ENCODE measurements at places on chromosomes 16 and 17.

GRCh38 chr16:25219070-25219737, 2.5 kb downstream of the AQP8 start:
- DNase-seq: no peak

GRCh38 chr16:50616883-50617645, 64.0 kb downstream of the SNX20 start:
- DNase-seq: no peak

DNA sequence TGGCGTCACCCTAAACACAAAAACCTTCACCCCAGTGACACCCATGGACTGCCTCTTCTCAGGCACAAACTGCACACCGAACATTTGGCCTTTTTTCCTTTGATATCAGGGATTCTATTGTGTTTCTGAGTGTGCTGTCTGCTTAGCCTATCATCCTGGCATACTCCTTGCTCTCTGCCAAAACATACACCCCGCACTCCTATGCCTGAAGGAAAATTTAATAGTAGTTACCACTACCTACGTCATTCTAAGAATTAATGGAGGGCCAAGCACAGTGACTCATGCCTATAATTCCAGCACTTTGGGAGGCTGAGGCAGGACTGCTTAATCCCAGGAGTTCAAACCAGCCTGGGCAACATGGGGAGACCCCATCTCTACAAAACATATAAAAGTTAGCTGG, 19.9 kb upstream of the SLFN13 start:
- no peak for DNase-seq

DNA sequence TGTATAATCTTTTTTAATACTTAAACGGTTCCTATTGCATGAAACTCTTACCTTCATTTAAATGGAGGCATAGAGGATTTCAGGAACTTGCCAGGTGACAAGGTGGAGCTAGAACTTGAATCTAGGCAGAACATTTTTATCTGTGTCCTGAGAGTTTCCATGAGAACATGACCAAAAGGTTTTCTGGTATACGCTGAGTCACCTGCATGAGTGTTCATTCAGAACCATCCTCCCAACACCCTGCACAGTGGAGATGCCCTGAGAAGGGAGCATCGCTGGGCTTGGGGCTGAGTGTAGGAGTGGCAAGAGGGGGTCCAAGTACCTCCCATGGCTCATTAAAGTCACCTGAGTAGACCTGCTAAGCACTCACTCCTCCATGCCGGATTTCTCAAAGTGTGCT, 169.7 kb upstream of the CACNG5 start:
- no peak for DNase-seq

GRCh38 chr16:21336231-21336630, 58.1 kb upstream of the CRYM start:
- no peak for DNase-seq

DNA sequence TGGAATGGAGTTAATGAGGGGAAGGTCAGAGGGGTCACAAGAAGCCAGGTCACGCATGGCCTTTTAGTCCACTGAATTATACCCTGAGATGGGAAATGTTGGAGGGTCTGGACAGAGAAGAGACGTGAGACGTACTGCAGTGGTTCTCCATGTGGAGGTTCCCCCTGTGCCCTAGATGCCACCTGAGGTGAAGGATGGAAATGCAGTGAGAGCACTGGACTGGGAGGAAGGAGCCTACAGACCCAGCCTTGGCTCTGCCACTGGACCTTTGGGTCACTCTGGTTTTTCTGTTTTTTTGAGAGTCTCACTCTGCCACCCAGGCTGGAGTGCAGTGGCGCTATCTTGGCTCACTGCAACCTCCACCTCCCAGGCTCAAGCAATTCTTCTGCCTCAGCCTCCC, 1.8 kb upstream of the PLSCR3 start:
- no peak for DNase-seq

GRCh38 chr16:66231452-66232160, 134.9 kb upstream of the CDH5 start:
- no peak for DNase-seq

DNA sequence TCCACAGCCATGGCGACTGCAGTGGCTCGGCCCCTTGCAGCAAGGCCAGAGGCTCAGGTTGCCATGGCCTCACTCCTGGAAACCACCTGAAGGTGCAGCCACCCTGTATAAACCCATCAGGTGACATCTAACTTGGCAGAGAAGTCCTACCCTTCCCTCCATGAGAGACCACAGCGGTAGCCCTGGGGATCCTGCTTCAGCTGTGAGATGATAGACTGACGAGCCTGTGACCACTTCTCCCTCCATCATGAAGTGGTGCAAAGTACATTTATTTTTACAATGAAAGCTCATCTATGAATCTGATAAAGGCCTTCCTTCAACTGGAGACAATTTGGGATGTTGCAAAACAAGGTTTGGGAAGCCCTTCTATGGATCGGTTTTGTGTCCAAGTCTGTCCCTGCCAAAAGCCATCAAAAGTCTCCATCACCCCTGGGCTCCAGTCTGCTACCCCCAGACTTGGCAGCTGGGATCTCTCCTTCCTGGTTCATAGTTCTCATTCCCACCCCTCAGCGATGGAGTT, 1.8 kb downstream of the ZACN start:
- DNase-seq: no peak

GRCh38 chr16:11058832-11059231, 114.5 kb downstream of the CLEC16A start:
- no peak for DNase-seq

DNA sequence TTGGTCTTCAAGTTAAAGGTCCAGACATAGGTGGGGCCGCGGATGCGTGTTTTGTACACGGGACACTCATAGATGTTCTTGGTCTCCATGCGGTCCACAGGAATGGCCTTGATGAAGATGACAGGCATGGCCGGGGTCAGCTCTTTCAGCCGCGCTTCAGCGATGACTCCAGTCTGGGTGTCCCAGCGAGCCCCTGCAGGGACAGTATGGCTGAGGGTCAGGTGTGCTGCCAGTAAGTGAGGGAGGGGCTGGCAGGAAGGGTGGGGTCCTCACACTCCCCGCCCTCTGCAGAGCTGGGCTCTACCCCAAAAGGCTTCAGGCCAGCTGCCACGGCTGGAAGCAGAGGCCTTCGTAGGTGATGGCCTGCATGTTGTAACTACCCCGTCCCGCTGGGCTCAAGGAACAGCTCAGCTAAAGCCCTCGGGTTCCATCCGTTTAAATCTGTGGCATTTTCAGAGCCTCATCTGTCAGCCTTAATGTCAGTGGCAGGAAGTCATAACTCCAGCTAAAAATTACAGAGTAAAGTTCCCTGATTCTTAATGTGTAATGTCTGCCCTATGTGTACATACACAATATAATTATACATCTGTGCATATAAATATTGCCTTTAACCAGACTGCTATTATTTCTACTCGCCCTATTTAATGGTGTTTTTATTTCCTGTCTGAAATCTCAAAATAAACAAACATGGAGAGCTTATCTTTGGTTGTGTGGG, 45.7 kb downstream of the PGS1 start:
- DNase-seq: no peak

DNA sequence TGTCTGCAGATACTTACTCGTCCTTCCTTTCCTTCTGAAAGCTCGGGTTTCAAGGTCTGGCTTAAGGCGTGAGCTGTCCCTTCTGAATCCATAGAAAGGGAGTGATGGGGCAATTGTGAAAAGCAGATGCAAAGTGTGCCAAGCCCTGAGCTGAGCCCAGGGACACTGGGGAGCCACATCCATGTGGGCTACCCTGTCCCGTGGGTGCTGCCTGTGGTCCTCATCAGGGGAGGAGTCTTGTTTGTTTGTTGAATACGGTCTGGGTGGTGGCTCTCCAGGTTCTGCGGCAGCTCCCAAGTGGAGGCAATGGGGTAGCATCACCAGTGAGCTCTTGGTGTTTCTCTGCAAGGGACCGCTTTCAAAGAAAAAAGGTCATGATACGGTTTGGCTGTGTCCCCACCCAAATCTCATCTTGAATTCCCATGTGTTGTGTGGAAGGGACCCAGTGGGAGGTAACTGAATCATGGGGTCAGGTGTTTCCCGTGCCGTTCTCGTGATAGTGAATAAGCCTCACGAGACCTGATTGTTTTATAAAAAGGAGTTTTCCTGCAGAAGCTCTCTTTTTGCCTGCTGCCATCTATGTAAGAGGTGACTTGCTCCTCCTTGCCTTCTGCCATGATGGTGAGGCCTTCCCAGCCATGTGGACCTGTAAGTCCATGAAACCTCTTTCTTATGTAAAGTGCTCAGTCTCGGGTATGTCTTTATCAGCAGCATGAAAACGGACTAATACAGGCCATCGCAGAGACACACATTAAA, 1.0 kb upstream of the ALG1 start:
- DNase-seq: no peak

All from T-helper 2 cell (primary cell).